ENCODE measurements at places on chromosomes 6 and 20. TPM values are rescaled to one million over a fixed set of nuclear protein-coding genes. Genes with fewer than 3 reads are reported as not detected.

HS3ST5 gene
- total RNA-seq = 3.2 TPM

SIRPB2 gene
- total RNA-seq = not detected

VSTM2L gene
- total RNA-seq = 17.7 TPM

RAET1L gene
- not detected for total RNA-seq

FAM209B gene
- total RNA-seq = 0.60 TPM

DEFB132 gene
- not detected for total RNA-seq

NANP gene
- total RNA-seq = 5.0 TPM

IMPG1 gene
- total RNA-seq = not detected

RPS10 gene
- 1,221 TPM for total RNA-seq

C20orf202 gene
- not detected for total RNA-seq

PTP4A1 gene
- 136 TPM for total RNA-seq

- no peak for DNase-seq
- no peaks in the 10 kb centered on the region for H3K4me1 ChIP-seq
- H3K27me3 ChIP-seq = no peaks in the 10 kb centered on the region
- H3K27ac ChIP-seq = no peak overlapping the region
- no peaks in the 10 kb centered on the region for H3K36me3 ChIP-seq
These were observed 80.5 kb downstream of the PRSS35 start for GRCh38 chr6:83592770-83593394.

GRCh38 chr6:101394936-101395335, 1.4 kb downstream of the GRIK2 start:
- peaks cover 14% of the 10 kb centered on the region for H3K4me1 ChIP-seq
- H3K27ac ChIP-seq = no peak overlapping the region
- H3K36me3 ChIP-seq = no peaks in the 10 kb centered on the region
- H3K27me3 ChIP-seq = peaks cover 42% of the 10 kb centered on the region
- H3K4me3 ChIP-seq = no peak overlapping the region

DNA sequence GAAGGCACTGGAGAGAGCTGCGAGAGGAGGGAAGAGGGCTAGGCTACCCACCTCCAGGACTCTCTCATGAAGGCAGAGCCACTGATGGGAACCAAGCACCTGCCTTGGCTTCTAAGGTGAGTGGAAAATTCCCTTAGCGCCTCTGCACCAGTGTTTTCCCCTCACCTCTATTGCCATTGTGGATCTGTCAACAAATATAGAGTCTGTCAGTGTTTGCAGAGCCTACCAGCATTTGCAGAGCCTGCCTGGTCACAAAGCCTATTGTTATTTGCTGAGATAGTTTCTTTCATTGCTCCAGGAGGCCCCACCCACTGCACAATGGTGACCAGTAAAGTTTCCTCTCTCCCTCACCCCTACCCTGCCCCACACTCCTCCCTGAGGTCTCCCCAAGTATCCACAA, 141.9 kb downstream of the MRPL14 start:
- peaks cover 17% of the 10 kb centered on the region for H3K27me3 ChIP-seq
- no peak for DNase-seq
- no peak overlapping the region for H3K4me3 ChIP-seq
- H3K27ac ChIP-seq = no peak overlapping the region

DNA sequence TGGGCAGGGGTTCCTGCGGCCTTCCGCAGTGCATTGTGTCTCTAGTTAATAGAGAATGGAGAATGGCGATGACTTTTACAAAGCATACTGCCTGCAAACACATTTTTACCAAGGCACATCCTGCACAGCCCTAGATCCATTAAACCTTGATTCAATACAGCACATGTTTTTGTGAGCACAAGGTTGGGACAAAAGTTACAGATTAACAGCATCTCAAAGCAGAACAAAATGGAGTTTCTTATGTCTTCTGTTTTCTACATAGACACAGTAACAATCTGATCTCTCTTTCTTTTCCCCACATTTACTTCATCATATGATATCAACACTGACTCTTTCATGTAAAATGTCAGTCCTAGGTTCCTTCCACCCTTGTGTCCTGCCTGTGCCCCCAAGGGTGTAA, 63.5 kb downstream of the GCNT2 start:
- H3K27ac ChIP-seq = no peak overlapping the region
- no peaks in the 10 kb centered on the region for H3K27me3 ChIP-seq
- no peaks in the 10 kb centered on the region for H3K36me3 ChIP-seq
- no peak for DNase-seq
- no peak overlapping the region for H3K4me3 ChIP-seq
- H3K4me1 ChIP-seq = peaks cover 12% of the 10 kb centered on the region

- H3K36me3 ChIP-seq = no peaks in the 10 kb centered on the region
- H3K4me1 ChIP-seq = peaks cover 12% of the 10 kb centered on the region
- no peak overlapping the region for H3K27ac ChIP-seq
- H3K4me3 ChIP-seq = no peak overlapping the region
These were observed 87.9 kb downstream of the ARID1B start for GRCh38 chr6:156865019-156865629.

DNA sequence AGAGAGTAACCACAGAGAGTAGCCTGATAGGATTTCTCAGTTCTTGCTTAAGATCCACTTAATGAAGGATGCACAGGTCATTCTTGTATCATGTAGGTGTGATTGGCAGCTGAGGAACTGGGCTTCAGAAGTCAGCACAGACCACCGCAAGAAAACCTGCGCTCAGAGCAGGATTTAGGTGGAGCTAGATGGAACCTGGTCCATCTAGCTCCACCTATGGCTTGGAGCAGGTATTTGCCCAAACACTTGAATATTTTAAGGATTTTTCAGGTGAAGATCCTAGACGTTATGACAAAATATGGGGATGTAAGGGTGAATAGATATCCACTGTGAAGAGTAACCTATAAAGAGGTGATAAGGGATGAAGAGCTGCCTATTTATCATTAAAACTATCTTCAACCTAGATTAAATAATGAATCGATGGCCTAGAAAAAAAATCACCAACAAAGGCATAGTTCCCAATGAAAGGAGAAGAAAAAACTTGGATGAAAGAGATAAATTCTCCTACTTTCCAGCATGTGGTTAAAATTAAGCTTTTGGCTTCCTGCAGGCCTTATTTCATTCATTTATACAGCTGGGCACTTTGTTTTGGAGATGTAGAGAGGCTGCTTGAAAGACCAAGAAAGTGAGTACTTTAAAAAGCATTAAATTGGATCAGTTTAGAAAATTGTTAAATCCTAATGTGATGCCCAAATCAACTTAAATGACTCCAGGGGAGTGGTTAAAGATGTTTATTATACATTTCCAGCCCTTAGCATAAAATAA, 778.4 kb upstream of the GJE1 start:
- DNase-seq = no peak
- no peak overlapping the region for H3K27ac ChIP-seq
- no peaks in the 10 kb centered on the region for H3K4me1 ChIP-seq
- H3K27me3 ChIP-seq = no peaks in the 10 kb centered on the region
- H3K36me3 ChIP-seq = no peaks in the 10 kb centered on the region

DNA sequence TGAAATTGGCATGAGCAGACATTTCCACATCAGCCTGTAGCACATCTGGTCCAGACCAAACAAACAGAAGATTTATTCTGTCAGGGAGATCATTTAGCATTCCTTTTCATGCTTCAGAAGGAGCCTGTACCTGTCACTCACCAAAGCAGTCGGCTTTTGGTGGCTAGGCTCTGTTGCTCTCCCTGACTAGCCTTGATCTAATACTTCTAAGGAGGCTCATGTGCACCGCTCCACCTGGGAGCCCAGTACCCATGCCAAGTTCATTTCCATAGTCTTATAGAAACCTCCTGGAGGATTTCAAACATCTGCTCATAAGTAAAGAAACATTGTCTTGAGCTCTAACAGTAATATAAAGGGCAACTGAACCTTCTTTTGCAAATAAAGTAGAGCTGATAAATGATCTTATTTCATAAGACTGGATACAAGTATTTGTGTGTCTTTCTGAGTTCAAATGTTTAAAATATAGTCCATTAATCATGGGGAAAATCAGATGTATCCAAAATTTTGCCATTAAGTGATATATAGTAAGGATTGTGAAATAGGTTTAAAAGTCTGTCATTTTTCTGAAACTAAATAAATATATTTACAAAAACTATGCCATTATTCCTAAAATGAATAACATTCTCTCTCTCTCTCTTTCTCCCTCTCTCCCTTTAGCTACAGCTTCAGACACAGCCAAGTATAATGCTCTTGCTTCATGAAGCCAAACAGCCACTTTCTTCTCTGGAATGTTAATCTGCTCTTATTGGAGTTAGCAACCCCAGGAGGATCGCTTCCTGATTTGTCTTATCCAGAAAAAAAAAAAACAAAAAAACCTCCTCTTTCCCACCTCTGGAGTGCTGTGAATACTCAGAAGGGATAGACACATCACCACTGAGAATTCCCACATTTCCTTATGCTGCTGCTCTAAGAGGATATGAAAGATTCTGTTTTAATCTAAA, 192.7 kb upstream of the TFAP2D start:
- H3K36me3 ChIP-seq = no peaks in the 10 kb centered on the region
- H3K4me1 ChIP-seq = no peaks in the 10 kb centered on the region
- H3K4me3 ChIP-seq = no peak overlapping the region
- no peak overlapping the region for H3K27ac ChIP-seq

GRCh38 chr6:33819021-33819420, 15.2 kb upstream of the MLN start:
- H3K4me1 ChIP-seq = no peaks in the 10 kb centered on the region
- H3K4me3 ChIP-seq = no peak overlapping the region
- peaks cover 11% of the 10 kb centered on the region for H3K27me3 ChIP-seq
- H3K27ac ChIP-seq = no peak overlapping the region
- no peaks in the 10 kb centered on the region for H3K36me3 ChIP-seq

DNA sequence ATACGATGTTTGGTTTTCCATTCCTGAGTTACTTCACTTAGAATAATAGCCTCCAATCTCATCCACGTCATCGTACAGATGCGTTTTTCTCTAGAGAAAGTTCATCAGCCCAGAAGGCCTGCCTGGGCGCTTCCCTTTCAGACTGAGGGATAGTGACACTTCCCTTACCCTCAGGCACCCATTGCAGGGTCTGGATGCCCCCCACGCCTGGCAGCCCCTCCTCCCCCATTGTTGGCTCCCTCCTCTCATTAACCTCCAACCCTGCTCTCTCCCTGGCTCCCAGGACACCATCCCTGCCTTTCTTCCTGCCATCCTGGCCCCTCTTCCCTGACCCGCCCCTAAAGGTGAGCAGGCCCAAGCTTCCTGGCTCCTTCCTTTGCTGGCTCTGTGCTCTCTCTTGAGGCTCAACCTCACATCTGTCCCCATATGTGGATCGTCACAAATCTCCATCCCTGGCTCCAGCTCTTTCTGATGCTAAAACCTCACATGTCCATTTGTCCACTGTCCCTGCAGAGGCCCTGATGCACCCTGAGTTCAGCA, 145.2 kb downstream of the SYCP2 start:
- H3K27ac ChIP-seq = no peak overlapping the region
- peaks cover 7% of the 10 kb centered on the region for H3K27me3 ChIP-seq
- no peaks in the 10 kb centered on the region for H3K36me3 ChIP-seq
- no peak overlapping the region for H3K4me3 ChIP-seq
- H3K4me1 ChIP-seq = no peaks in the 10 kb centered on the region

GRCh38 chr20:22974354-22974753, 60.8 kb upstream of the SSTR4 start:
- no peak for DNase-seq
- H3K27ac ChIP-seq = no peak overlapping the region
- no peak overlapping the region for H3K4me3 ChIP-seq
- no peaks in the 10 kb centered on the region for H3K36me3 ChIP-seq
- H3K27me3 ChIP-seq = no peaks in the 10 kb centered on the region

- no peaks in the 10 kb centered on the region for H3K27me3 ChIP-seq
- no peak overlapping the region for H3K4me3 ChIP-seq
- H3K27ac ChIP-seq = no peak overlapping the region
- no peaks in the 10 kb centered on the region for H3K4me1 ChIP-seq
These were observed 328.5 kb downstream of the EPM2A start for GRCh38 chr6:145406783-145407182.

DNA sequence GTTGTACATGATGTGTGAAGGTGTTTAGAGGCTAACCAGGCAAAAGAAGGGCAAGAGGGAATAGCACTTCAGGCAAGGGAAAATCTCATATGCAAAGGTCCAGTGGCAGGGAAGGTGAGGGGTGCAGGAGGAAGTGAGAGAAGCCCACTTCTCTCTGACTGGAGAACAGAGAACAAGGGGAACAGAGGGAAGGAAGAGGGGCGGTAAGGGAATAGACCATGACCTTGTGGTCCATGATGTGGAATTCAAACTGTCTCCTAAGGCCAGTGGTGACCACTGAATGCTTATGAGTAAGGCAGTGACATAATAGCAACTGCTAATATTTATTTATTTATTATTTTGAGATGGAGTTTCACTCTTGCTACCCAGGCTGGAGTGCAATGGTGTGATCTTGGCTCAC, 20.6 kb upstream of the SLC9A8 start:
- no peak overlapping the region for H3K4me3 ChIP-seq
- no peak overlapping the region for H3K27ac ChIP-seq
- DNase-seq = no peak
- no peaks in the 10 kb centered on the region for H3K27me3 ChIP-seq
- no peaks in the 10 kb centered on the region for H3K36me3 ChIP-seq

DNA sequence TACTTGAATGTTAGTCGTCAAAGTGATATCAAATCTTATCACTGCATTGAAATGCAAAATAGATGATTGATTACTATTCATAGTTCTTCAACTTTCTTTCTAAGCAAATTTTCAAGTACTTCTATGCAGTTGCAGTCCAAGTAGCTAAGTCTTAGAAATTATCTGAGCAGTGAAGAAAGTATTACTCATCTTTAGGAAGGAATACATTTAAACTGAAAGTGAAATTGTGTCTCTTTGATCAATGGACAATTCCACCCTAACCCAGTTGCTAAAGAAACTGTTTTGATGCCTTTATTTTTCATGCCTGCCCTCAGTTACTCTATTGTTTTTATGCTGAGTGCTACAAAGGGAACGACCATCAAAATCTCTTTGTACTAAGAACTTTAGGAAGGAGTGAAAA, 337.4 kb downstream of the GRIK2 start:
- DNase-seq = peak; percentile 12
- H3K27ac ChIP-seq = no peak overlapping the region
- H3K36me3 ChIP-seq = no peaks in the 10 kb centered on the region
- H3K27me3 ChIP-seq = no peaks in the 10 kb centered on the region
- H3K4me3 ChIP-seq = no peak overlapping the region

DNA sequence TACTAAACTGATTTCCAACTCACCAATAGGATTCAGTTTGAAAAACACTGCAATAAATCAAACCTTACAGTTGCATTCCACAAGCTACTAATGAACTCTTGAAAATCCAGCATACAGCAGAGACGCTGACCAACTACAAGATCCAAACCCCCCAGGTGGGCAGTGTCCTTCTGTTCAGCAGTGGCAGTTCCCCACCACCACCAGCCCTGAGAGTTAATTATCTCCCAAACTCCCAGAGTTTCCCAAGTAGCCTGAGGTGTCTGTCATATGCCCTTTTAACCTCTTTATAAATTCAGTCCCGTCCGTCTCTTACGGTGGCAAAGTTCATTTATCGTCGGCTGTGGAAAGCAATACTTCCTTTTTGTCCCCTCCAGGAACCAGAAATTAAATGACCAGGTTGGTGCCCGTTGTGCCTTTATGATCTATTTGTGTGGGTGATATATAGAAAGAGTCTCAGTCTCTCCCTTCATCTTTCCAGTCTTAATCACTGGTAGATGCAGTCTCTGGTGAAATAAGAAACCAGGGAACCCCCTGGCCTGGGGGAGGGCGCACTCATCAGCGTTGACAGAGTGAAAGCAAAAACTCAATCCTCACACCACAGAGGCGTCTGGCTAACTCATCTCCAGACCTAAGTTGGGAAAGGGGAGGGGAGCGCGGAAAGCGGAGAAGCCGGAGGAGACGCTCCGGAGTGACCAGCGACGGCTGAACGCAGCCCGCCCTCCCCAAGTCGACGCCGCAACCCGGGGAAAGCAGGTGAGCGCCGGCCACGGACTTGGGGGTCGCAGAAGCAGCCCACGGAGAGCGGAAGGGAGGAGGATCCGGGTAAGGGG, 717 bp downstream of the MRPL14 start:
- H3K27me3 ChIP-seq = no peaks in the 10 kb centered on the region
- H3K36me3 ChIP-seq = no peaks in the 10 kb centered on the region
- H3K27ac ChIP-seq = peak overlapping the region; percentile 79

GRCh38 chr6:10951675-10952282, 64.9 kb downstream of the SYCP2L start:
- no peaks in the 10 kb centered on the region for H3K27me3 ChIP-seq
- no peak overlapping the region for H3K4me3 ChIP-seq
- no peaks in the 10 kb centered on the region for H3K36me3 ChIP-seq
